Posterior vena cava (tissue), 2 donors: ENCODE measurements at places on chromosomes 13 and 19. TPM values are rescaled to one million over a fixed set of nuclear protein-coding genes. Genes with fewer than 3 reads are reported as not detected.

PTH2 gene
- total RNA-seq, result not detected

FUT6 gene
- not detected for total RNA-seq

DNA sequence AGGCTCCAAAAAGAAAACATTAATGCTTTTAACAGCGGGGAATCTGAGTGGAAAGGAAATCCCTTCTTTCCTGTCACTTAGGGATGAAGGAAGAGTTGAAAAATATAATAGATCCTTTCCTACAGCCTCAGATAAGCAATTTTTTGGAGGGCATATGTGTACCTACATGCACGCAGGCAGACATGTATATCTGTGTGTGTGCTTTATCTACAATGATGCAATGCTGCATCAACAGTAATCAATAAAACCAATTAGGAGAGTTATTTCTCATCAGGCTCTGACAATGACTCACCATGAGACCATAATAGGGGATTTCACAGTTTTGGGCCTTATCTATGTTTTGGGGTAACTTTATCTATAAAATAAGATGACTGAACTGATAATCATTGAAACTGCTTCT is 444.1 kb downstream of the ITGBL1 start:
- DNase-seq, result no peak

DNA sequence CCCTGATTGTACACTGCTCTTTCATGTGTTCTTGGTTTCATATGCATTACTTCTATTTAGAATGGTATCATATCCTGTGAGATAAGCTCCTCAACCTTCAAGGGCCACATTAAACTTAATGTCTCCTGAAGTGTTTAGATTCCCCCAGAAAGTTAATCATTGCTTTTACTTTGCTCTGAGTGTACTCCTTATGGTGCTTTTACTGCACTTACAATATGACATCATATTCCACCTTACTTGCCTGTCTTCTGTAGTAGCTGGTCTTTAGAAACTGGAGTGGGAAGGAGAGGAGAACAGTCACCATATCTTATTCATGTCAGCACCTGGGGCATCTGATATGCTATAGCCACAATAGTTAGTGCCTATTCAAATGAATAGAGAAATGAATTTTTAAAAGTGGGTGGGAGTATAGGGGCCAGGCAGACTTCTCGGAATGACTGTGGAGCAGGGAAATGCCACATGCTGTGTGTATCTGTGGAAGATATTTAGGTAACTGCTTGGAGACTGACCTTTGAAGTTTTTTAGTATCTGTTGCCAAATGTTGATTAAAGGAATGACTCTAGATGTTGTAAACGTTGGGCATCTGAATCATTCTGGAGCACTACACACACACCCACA is 40.2 kb downstream of the SLAIN1 start:
- no peak for DNase-seq

DNA sequence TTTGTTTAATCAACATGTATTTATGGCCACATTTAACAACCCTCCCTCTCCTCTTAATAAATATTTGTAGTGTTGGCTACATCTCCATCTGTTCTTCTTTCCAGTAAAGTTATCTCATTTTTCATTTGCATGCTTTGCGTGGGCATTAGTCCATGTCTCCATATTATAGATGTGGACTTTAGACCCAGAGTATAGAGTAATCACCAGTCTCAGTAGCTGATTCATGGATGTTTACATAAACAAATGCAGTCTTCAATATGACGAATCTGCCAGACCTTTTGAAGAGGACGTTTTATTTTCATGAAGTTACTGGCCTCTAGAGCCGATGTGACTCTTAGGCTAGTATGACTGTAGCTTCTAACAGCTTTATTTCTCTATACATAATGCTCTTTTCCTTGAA is 1546.2 kb downstream of the OLFM4 start:
- DNase-seq, result no peak

GRCh38 chr13:74596691-74597090 is 462.5 kb upstream of the KLF12 start:
- DNase-seq, result no peak

DNA sequence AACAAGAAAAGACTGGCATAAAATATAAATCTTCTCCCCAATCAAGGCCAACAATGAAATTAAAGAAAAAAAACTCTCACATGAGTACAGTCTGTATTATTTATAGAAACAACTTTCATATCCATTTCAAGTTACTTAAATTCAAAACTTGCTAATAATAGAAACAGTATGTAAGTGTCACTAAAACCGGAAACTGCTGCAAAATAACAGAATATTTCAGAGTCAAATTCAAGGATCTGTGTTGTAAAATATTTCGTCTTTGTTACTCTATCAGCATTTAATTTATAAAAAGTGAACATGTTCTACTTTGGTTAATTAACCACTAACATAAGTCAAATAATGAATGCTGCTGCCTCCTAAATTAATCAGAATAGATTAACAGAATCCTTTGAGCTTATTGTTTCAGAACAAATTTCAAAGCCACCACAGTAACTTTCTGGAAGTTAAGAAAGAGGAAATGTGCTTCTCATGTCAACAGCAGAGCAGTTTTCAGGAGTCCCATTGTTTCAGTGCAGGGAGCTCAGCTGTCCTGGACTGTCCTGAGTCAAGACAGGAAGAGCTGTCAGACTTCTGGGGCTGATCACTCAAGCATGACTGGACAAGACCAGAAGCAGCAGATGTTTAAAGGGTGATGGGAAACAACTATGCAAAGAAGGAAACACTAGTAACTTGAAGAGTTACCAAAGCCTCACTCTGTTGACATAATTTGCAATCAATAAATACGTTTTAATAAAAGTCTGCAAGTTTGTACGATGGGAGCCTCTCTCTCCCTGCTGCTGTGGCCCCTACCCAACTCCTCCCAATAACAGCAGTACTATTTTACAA is 76.9 kb downstream of the FOXO1 start:
- DNase-seq, result no peak

DNA sequence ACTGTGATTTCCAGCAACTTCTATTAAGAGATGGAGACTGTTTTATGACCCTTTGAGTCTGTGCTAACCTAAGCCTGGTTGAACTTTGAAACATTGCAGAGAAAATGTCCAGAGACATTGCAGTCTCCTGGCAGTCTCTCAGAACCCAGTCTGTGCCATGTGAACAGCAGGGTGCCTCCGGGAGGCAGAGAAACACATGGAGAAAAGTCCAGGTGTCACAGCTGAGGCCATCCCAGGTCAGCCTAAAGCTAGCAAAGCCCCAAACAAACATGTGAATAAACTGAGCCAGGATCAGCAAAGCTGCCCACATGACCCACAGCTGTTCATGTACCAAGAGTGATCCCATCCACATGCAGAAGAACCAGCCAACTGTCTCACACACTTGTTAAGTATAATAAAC is 7.8 kb downstream of the CYP4F11 start:
- DNase-seq, result no peak

- DNase-seq, result no peak
These were observed 6.8 kb upstream of the SPART start for GRCh38 chr13:36353001-36353400.

GRCh38 chr13:103168901-103169508 is 102.8 kb upstream of the SLC10A2 start:
- DNase-seq, result no peak

- no peak for DNase-seq
These were observed 7.6 kb downstream of the GPR32 start for GRCh38 chr19:50777830-50778303.
